Ovary (tissue), 10 donors: ENCODE measurements at places on chromosomes 3 and 15.
A peak's percentile ranks its signal among the peaks of the same experiment; 100 is the strongest.

- no peak for DNase-seq
Measured at GRCh38 chr15:101138913-101139880, 112.7 kb downstream of the CHSY1 start.

DNA sequence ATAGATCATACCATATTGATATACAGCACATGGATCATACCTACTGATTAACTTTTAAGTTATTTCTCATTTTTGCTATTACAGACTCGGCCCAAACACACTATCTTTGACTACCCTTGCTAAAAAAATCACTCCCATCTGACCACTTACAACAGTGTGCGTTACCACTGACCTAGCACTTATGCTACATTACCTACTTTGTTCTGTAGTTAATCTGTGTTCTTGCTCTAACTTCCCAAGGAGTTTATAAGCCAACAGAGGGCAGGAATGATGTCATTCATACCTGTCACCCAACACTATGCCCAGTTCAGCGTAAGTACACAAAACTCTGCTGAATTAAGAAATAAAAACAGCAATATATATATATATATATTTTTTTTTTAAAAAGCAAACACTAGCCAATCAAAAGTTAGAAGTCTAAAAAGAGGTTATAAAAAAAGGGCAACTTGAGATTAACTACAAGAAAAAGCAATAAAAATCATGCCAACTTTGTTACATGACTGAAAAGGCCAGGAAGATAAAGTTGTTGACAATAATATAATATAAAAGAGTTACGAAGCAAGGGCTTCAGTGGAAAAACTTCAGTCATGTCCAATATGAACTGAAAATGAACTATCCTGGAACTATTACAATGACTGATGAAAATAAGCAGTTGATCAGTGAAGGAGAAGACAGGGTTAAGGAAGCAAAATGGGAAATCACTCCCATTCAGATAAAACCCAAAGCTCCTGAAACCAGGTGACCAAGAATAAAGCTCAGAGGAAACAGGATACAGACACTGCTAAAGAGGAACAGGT lies 33.6 kb downstream of the EDC3 start:
- DNase-seq, result no peak

DNA sequence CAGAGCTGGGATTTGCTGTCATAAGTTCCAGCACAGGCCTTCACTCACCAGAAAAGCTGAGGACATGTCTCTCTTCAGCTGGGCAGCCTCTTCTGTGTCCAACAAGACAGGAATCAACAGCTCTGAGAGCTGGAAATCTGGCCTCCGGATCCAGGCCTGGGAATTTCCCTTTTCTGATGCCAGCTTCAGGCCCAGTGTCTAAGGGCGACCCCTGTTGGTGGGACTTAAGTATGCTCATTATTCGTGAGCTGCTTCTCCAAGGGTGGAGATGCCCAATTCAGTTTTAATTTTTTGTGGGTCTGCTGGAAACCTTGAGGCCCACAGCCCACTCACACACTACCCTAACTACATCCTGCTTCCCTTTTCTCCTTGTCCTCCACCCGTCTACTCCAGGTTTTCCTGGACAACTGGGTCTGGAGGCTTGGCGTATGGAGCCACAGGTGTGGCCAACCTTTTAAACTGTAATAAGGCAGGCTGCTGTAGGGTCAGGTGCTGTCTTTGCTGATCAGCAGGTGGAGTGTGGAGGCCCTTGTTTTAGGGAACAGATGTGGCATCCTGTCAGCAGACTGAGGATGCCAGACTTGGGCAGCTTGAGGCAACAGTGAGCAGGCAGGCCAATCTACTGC lies 2.6 kb upstream of the CEMIP start:
- DNase-seq, result peak; percentile 68

DNA sequence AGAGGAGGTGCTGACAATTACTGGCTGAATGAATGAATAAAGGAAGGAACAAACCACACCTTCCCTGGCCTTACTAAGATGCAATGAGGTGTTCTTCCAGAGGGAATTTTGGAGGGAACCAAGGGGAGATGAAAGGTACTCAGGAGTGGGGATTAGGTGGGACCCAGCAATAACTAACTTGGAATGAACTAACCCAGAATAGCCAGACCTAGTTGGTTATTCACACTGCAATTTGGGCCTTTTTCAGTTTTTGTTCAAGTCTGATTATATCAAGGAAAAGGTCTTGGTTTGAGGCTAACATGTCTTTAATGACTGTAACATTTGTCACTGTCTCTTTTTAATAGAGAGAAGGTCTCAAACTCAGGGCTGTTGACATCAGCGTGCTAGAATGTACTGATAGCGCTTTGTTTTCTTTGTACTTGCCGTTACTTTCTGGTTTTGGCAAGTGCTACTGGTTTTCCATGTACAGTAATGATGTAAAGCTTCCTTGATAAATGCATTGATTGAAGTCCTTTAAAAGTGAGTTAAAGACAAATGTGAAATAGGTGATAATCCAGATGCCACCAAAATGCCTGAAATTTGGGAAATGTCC lies 3.2 kb upstream of the PLXND1 start:
- DNase-seq, result no peak

DNA sequence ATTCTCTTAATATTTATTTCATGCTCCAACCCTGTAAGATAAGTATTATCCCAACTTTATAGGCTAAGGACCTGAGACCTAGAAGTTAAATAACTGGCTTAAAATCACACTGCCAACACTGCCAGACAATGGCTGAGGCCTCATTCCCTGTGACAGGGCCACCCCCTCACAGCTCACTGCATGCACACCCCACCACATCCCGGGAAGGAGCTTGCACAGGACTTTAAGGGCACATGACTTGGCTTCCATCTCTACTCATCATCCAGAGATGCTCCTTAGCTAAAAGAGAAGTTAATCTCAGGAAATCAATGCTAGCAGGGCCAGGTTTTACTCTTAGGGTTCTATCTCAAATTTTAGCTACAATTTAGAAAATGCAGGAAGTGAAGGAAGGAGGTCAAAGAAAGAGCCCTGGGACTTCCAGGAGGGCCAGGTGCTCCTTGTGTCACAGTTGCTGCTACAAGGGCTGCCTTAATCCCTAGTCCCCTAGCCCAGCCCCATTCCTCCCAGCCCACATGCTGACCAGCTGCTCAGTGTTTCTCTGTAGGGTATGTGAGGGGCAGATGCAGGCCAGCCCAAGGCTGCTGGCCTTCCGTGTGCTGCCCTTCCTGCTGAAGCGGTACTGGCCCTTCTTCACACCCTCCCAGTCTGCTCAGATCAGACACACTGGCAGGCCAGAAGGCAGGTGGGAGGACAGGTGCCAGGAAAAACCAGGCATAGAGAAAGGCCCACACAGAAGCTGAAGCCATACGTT lies 53.5 kb downstream of the WWTR1 start:
- no peak for DNase-seq

DNA sequence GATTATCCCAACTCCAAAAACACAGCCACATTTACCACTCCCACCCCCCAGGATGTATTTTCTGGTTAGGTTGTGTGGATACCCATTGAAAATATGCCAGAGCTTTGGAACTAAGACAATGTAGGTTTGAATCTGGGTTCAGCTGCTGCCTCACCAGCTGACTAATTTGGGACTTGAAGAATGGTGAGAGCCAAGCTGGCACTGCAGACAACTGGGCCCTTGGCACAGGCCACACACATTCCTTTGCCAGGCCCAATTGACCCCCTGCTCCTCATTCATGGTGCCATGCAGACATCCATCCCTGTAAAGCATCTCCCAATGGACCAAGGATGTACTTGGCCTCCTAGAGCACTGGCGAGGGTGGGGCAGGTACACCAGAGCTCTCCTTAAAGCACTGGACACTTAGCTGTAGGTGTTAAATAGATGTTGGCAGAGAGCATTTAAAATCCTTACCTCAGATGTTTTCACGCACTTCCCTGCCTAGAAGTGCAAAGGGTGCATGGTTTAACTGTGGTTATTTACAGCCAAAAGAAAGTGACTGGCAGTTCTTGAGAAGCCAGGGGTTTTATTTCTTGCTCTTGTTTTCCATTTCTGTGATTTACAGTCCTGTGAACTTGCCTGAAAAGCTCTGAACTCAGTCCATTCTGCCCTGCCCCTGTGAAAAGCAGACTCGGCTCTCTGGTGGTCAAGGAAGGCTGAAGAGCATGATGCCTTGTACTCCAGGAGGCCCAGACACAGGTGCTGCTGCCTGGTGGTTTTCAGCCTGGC lies 138.5 kb downstream of the CLSTN2 start:
- no peak for DNase-seq

DNA sequence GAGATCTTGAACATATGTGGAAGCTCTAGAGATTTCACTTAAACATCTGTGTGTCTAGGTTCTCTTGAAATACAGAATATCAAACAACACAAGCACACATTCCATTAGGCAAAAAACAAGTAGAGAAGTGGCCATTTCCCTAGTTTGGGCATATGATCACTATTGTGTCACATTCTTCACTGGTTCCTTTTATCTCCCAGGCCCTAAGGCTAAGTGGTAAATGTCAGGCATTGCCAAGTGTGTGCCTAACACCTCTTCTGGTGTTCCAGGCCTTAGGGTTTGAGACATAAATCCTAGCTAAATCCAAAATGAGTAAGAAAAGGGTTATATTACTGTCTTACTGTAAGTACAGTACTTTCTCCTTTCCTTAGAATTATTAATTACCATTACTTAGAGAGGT lies 880.1 kb downstream of the PDCD6IP start:
- no peak for DNase-seq

DNA sequence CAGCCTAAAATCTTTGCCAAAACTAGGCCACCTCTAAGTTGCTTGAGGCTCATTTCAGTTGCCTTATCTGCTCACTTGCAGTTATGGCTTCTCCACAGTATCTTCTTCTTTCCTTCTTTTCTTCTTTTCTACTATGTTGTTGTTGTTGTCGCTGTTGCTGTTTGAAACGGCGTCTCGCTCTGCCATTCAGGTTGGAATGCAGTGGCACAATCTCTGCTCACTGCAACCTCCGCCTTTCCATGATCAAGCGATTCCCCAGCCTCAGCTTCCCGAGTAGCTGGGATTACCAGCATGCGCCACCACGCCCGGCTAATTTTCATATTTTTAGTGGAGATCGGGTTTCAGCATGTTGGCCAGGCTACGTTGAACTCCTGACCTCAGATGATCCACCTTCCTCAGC lies 210.8 kb upstream of the NR2F2 start:
- DNase-seq, result no peak

DNA sequence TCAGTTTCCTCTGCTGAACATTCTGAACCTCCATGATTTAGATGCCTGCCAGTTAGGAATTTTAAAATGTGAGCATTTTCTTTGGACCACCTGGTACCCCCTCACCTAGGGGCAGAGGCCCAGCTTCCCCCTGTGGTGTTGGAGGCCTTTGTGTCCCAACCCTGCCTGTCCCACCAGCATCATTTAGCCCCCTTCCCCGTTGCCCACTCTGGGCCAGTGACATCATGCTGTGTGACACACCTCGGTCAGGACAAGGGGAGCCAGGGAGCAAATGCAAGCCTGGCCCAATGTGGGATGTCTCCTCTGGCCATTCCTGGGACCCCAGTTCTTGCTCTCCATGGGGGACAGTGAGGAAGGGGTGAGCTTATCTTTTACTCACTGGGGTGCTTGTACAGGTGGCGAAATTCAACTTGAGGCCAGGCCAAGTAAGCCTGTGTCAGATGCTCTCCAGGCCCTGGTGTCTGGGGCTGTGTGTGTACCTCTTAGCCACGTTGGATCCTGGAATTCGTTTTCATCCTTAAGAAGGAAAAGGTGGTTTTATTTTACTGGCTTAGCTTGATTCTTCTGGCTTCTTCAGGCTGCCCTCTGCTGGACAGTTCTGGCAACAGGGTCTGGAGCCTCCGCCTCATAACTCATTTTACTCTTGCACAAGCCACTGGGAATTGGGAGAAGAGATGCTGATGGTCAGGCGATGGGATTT lies 49.7 kb upstream of the MYZAP start:
- DNase-seq, result peak; percentile 80

- DNase-seq, result no peak
Measured at GRCh38 chr3:111763001-111763471, 96.0 kb upstream of the PHLDB2 start.
